ENCODE measurements at places on chromosomes 7 and 10.

DNA sequence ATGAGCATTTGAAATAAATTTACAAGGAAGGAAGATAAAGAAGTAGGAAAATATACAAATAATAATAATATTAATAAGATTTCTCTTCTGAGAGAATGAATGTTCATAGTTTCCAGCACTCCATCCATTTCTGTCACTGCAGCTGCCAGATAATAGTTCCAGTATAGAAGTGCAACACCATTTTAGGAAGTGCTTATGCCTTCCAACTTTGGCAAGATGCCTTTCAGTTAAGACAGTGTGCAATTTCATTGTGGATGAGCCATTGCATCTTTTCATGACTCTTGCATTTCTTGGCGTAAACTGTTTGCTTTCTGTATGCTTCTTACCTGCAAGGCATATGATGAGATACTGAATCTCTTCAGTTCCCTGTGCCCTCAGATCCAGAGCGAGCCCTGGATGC, 185.0 kb downstream of the PDE1C start:
- no peak for DNase-seq

DNA sequence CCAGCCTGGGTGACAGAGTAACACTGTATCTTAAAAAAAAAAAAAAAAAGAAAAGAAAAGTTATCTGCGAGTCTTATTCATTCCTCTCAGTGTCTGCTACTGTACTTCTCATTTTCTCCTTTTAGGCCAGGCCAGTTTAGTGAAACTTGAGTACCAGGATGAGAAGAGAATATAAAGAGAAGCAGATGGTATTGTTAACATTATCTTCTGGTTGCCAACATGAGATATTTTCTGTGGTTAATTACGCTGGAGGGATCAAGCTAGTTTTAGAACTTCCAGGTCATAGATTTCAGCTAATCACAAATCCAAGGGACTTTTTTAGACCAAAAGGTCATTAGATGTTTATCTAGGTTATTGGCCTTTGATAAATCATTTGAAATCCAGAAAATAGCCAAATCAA, 252.6 kb upstream of the SMIM30 start:
- DNase-seq = no peak

GRCh38 chr7:106015381-106016218, 52.5 kb downstream of the CDHR3 start:
- no peak for DNase-seq

GRCh38 chr7:82388138-82388537, 55.4 kb downstream of the CACNA2D1 start:
- DNase-seq = no peak

DNA sequence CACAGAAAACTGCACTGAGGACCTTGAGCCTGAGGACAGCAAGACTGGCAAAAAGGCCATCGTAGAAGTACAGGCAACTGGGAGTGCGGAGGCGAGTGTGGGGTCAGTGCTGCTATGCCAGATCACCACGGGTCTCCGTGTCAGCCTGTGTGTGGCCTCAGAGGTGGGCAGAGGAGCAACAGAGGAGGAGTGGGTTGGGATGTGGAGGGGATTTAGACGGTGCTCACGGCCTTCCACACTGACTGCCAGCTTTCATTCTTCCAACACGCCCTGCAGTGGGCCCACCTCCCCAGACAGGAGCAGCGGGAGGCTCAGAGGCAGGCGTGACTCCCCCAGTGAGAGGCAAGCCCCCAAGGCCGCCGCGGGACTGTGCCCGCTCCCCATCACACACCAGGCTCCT, 17.0 kb upstream of the ZMIZ1 start:
- no peak for DNase-seq

DNA sequence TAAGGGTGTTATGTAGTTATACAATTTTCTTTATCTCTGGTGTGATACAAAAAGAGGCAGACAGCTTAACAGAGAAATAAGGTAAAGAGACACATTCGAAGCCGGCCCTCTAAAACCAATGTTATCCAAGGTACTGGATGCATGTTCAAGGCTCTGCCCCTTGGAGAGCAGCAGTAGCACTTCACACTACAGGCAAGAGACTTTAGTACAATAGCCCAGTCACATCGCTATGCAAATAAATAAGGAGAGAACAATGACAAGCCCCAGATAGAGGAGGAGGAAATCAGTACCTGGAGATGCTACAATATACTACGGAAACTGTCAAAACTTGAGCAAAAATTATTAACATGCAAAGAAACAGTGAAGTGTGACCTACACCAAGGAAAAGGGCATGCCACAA, 111.1 kb downstream of the ITGB1 start:
- peak; percentile 1 for DNase-seq

DNA sequence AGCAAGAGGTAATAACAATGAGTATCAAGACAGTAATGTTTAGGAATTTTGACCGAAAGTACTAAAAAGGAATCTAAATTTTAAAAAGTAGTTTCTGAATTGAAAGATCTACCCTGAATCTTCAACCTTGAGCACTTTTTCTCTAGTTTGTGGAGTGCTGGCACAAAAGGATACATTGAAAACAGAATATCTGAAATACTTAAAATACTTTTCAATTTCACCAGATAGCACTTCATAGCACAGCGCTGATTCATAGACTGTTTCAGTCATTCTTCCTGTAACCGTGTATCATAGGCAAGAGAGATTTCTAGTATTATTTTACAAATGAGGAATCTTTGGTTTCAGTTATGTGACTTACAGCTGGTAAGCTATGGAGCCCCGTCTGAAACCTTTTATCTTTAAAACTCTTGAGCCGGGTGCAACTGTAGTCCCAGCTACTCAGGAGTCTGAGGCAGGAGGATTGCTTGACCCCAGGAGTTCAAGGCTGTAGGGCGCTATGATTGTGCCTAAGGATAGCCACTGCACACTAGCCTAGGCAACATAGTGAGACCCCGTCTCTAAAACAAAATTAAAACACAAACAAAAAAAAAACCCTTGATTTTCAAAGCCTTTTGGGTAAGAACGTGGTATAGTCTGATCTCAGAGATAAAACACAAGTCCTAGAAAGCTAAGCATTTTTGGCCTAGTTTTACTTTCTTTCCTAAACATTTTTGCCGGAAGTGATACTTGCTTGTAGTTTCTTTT, 35.1 kb downstream of the FHIP2A start:
- DNase-seq = no peak

- DNase-seq = no peak
Measured at GRCh38 chr10:78028438-78029268, 662 bp downstream of the POLR3A start.

- peak; percentile 74 for DNase-seq
Measured at GRCh38 chr7:92527300-92528187, 776 bp downstream of the PEX1 start.

- no peak for DNase-seq
Measured at GRCh38 chr10:25651534-25651933, 282.5 kb upstream of the MYO3A start.

GRCh38 chr7:125347269-125347668, 417.6 kb upstream of the POT1 start:
- DNase-seq = no peak

DNA sequence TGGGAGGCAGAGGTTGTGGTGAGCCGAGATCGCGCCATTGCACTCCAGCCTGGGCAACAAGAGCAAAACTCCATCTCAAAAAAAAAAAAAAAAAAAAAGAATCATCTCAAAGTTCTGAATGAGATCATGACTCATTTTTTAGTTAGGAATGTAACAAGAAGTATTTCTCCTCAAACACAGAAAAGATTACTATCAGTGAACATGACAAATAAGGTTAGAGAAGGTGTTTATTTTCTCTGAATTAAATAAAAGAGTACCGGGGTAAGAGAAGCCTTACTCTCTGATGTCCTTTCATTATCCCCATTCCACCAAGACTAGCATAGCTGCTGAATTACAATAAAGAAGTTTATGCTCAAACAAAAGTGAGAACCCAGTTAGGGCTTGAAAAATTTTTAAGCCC, 50.1 kb downstream of the IPMK start:
- DNase-seq = no peak

GRCh38 chr7:80039251-80039884, 95.3 kb upstream of the GNAI1 start:
- DNase-seq = no peak

DNA sequence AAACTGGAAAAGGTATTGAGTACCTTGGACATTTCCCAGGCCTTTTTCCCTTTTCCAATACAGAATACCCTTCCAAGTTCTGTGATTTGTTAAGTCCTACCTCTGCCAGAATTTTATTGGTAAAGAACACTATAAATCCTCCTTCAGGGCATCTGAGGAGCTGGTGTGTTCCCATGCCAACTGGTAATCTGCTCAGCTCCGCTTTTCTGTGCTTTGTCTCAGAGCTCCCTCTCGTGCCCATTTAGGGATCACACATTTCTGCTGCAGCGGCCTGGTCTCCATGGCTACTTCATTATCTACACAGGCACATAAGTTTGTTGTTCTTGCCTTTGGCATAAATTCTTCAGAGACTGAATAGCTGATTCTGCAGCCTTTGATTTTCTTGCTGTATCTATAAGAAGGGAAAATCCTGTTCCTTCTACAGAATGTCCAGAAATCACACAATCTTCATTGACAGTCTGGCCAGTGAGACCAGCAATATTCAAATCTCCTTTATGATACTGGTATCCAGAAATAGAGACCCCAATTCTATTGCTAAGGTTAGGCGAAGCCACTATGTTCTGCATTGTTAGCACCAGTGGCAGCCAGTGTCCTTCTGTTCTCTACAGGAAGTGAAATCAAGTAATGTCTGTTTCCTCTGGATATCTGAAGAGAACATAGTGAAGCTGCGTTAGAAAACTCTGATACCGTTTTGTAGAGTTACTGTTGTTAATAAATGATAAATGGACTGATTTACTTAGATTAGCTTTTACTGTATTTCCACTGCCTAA, 51.9 kb downstream of the DENND11 start:
- peak; percentile 87 for DNase-seq

- no peak for DNase-seq
Measured at GRCh38 chr7:48025624-48026023, 3.3 kb downstream of the SUN3 start.
